Stimulated activated CD8-positive, alpha-beta memory T cell treated with anti-CD3 and anti-CD28 coated beads, Interleukin-7, amount 100 ng/mL, for 1 hour (primary cell): ENCODE measurements at places on chromosomes 12 and 14.

DNA sequence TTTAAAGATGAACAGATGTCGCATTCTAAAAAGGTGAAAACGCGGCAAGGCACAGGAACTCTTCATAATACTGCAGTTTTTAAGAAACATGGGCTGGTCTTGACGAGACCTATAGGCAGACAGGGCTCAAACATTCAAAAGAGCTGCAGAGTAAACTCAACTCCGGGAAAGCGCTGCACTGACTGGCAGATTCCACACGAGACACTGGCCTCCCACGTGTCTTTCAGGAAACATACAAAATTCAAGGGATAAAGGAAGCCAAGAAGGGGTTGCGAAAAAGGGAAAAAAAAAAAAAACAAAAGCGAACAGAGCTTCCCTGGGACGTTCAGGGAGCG, 614 bp upstream of the ARF6 start:
- no peak for DNase-seq

GRCh38 chr14:59463787-59464485, 1.2 kb downstream of the GPR135 start:
- DNase-seq = no peak

- no peak for DNase-seq
Observed at GRCh38 chr12:49055978-49056754, 4.4 kb downstream of the KMT2D start.

GRCh38 chr14:74566174-74567141, 45.6 kb downstream of the LTBP2 start:
- DNase-seq = no peak

- DNase-seq = peak; percentile 5
Observed at GRCh38 chr12:4356041-4356327, 23.5 kb downstream of the FGF23 start.

- no peak for DNase-seq
Observed at GRCh38 chr14:32414808-32415255, 85.7 kb downstream of the AKAP6 start.

DNA sequence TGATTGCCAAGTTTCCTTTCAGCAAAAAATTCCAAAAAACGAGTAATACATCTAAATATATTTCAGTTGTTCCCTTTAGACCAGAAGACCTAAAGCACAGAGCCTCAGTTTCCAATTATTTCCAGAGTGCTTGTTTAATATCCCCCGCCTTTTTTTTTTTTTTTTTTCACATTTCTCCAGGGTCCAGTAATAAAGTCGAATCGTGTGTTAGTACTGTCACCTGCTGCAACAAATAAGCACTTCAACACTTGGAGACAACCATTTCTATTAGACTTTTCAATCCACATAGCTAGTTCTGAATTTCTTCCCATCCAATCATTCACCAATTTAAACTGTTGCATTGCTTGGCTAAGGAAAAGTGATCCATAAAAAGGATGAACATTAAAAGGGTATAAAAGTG, 13.6 kb downstream of the PDE6H start:
- no peak for DNase-seq

- no peak for DNase-seq
Observed at GRCh38 chr12:63294327-63294632, 143.3 kb upstream of the AVPR1A start.

- DNase-seq = no peak
Observed at GRCh38 chr14:59816941-59817340, 53.6 kb downstream of the RTN1 start.

GRCh38 chr12:26195641-26196420, 458 bp downstream of the SSPN start:
- DNase-seq = no peak

GRCh38 chr12:32125455-32126084, 18.9 kb downstream of the BICD1 start:
- no peak for DNase-seq

DNA sequence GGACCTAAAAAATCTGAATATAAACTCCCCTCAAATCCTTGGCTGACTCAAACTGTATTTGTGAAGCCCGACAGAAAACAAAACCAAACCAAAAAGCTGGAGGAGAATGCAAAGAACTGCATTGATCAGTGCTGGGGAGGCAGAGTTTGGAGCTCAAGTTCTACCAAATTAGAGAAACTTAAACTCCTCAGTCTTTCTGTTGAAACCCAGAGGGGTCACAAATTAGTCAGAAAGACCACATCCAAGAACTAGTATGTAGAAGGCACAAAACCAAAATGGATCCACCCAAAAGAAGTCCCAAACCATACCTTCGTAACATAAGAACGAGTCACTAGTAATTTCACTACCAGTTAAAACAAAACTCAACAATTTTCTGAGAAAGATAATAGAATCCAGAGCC, 15.3 kb upstream of the PRKAB1 start:
- no peak for DNase-seq

DNA sequence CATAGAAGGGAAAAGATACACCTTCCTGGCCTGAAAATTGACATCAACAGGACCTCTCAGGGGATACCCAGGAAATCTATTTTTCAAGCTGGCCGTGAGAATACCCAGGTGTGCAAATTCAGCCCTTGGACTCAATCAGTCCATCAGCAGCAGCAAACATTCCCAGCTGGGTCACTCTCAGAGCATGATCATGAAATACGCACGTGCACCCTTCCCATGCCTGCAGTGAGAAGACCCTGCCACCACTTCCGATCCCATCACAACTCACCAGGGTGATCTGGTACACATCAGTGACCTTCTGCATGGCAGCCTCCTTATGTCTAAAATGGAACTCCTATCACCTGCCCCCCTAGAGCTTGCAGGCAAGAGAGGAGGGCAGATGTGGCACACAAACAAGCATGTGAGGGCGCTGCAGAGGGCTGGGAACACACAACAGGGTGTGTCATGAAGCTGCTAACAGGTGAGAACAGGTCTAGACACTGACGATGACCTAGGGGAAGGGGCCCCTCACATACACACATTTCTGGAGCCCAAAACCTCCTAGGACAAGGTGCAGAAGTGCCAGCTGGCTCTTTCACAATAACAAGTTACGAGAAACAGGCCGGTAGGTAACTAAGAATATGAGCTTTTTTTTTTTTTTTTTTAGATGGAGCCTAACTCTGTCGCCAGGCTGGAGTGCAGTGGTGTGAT, 37.8 kb upstream of the TC2N start:
- DNase-seq = no peak

DNA sequence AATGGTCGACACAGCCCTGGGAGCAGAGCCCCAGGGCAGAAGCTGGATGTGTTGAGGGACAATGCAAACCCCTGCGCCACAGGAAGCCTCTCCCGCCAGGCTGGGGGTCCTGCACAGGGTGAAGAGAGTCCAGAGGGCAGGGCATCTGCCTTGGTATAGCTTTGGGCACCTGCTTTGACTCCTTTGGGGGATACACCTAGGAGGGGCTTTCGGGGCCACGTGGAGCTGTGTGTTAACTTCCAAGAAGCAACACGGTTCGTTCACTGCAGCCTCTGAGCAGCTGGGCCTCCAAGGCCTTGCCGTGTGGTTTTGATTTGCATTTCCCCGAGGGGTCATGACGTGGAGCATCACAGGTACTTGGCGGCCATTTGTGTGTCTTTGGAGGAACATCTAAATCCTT, 5.8 kb upstream of the PUS1 start:
- no peak for DNase-seq

- no peak for DNase-seq
Observed at GRCh38 chr12:10654003-10654402, 19.8 kb downstream of the STYK1 start.

GRCh38 chr14:72408020-72408419, 475.8 kb downstream of the RGS6 start:
- no peak for DNase-seq

GRCh38 chr12:20493934-20494333, 125.6 kb downstream of the PDE3A start:
- no peak for DNase-seq

- DNase-seq = no peak
Observed at GRCh38 chr12:94038605-94039004, 109.8 kb upstream of the PLXNC1 start.

GRCh38 chr12:39620659-39621658, 1.4 kb upstream of the ABCD2 start:
- DNase-seq = no peak

- no peak for DNase-seq
Observed at GRCh38 chr12:99522456-99522855, 125.1 kb upstream of the GARIN6 start.

GRCh38 chr14:55238019-55238680, 33.1 kb upstream of the FBXO34 start:
- no peak for DNase-seq

GRCh38 chr14:33524244-33524643, 426.6 kb downstream of the EGLN3 start:
- DNase-seq = no peak

DNA sequence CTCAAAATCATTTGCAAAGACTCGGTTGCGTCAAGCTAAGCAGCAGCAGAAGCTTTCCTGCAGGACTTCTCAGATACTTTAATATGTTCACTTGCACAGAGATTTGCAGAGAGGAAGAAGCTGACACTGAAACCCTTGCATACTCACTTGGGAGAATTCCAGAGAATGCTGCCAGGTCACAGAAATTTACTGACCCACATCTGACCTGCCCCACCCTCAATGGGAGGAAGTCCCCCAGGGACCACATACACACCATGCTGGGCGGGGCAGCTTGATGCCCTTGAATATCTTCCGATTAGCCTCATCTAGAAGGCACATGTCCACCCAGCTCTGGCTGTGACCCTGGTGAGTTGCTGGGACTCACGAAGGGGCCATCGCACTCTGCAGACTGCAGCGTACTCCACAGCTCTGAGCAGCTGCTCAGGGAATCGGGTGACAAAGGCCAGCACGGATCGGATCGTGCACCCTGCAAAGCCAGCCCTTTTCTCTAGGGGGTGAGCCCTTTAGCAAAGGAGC, 83.2 kb downstream of the ITPK1 start:
- no peak for DNase-seq

- DNase-seq = no peak
Observed at GRCh38 chr12:26274441-26275312, 79.3 kb downstream of the SSPN start.

GRCh38 chr14:75231320-75231719, 47.3 kb upstream of the FOS start:
- DNase-seq = no peak

DNA sequence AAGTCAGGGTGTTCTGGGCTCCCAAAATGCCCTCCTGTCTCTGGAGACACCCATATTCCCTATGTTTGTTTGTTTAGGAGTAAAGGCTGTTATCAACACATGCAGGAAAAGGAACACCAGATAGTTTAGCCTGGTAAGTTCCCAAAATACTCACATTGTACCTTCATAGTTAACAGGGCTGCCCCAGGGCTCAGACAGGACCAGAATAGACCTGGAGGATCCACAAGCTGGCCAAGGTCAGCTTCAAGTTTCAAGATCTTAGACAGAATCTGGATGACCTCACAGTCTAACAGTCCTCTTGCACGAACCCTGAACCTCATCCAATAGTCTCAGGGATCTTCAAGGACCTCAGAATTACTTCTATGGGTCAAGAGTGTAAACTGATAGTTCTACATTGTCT, 18.1 kb upstream of the HSP90B1 start:
- no peak for DNase-seq

- no peak for DNase-seq
Observed at GRCh38 chr12:53190108-53190729, 9.5 kb upstream of the CSAD start.

DNA sequence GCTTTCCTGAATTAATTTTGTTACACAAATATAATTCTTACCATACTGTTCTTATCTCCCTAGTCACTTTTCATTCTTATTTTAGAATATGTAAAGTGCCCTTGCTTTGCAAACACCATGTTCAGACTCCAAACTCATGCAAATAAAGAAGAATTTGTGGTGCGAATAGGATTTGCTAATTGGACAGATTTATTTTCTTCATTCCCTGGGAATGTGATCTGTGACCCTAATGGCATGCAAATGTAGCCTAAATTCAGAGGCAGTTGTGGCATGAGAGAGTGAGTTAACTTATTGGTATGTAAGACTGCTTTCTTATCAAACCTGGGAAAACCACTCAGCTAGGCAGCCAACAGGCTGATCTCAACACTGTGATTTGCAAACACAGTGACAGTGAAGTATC, 10.0 kb downstream of the CAPZA3 start:
- DNase-seq = no peak

DNA sequence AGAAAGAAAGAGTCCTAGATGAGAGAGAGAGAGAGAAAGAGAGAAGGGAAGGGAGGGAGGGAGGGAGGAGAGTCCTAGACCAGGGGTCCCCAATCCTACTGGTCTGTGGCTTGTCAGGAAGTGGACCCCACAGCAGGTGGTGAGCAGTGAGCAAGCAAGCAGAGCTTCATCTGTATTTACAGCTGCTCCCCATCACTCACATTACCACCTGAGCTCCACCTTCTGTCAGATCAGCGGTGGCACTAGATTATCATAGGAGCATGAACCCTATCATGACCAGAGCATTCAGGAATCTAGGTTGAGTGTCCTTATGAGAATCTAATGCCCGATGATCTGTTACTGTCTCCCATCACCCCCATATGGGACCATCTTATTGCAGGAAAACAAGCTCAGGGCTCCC, 39.2 kb upstream of the AMN1 start:
- DNase-seq = no peak

- DNase-seq = no peak
Observed at GRCh38 chr12:104615048-104615561, 158.4 kb downstream of the CHST11 start.

DNA sequence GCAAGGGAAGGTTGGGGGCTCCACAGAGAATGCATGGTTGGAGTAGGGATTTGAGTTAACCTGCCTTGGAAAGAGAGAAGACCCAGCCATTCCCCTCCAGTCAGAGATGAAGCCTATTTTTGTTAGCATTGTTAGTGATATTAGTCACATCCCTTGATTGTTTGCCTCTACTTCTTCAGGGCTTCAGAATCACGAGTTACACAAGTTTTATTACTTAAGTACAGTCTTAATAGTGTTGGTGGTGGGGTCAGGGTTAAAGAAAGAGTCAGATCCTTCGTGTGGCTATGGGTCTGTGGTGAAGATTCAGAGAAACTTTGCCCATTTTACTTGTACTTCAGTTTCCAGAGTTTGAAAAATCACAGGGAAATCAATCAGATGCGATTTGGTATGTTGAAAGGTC, 363.1 kb downstream of the LRIG3 start:
- no peak for DNase-seq

GRCh38 chr14:79378020-79378419, 833.3 kb downstream of the DIO2 start:
- DNase-seq = no peak

DNA sequence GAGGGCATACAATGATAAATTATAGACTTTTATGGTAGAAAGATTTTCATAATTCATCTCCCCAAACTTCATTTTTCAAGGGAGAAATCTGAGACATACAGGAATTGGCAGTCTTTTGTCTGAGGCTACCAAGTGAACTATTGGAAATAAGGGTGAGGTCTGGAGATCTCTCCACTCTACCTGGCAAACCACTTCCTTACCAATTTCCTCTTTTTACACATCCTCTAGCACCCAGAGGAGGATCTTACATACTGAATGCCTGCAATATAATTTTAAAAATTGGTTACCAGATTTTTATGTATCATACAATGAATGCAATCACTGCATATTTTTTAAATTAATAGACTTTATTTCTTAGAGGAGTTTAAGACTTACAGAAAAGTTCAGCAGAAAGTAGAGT, 6.6 kb downstream of the PDE6H start:
- DNase-seq = no peak
